Stimulated activated CD4-positive, alpha-beta T cell treated with anti-CD3 and anti-CD28 coated beads, TNF-alpha, amount 100 ng/mL, for 24 hours (primary cell): ENCODE measurements at places on chromosomes 7 and 10.

- no peak for DNase-seq
These were observed 1.3 kb downstream of the ZMIZ2 start for GRCh38 chr7:44749992-44750391.

- DNase-seq = no peak
These were observed 17.4 kb downstream of the ZNRF2 start for GRCh38 chr7:30301751-30302150.

- DNase-seq = no peak
These were observed 15.3 kb downstream of the ZFAND4 start for GRCh38 chr10:45657033-45657926.

DNA sequence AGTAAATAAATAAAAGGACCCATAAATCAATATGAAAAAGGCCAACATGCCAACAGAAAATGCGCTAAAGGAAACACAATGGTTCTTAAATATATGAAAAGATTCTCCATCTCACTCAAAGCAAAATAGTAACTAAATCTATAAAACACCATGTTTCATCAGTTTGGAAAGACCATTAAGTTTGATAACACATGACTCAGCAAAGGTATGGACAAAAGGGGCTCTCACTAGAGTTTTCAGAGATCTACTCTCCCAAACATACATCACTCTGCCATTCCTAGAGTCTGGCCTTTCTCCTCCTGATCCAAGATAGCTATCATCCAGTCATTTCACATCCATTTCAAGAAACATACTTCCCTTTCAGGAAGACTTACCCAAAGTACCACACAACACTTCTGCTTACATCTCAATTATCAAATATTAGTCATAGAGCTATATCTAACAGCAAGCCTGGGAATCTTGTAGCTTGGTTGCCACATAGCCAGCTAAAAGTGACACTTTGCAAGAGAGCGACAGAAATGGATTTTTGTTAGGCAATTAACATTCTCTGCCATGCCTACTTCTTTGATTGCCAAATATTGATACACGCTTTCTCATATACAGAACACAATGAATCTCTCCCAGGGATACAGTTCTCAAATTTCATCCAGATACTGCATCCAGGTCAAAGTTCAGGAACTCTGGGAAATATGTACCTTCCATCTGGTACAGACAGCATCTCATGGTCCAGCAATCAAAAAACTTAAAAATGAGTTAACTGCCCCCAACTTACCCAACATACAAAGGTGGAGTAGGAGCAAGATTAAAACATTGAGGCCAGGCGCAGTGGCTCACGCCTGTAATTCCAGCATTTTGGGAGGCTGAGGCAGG is 28.8 kb downstream of the TOMM7 start:
- DNase-seq = no peak

DNA sequence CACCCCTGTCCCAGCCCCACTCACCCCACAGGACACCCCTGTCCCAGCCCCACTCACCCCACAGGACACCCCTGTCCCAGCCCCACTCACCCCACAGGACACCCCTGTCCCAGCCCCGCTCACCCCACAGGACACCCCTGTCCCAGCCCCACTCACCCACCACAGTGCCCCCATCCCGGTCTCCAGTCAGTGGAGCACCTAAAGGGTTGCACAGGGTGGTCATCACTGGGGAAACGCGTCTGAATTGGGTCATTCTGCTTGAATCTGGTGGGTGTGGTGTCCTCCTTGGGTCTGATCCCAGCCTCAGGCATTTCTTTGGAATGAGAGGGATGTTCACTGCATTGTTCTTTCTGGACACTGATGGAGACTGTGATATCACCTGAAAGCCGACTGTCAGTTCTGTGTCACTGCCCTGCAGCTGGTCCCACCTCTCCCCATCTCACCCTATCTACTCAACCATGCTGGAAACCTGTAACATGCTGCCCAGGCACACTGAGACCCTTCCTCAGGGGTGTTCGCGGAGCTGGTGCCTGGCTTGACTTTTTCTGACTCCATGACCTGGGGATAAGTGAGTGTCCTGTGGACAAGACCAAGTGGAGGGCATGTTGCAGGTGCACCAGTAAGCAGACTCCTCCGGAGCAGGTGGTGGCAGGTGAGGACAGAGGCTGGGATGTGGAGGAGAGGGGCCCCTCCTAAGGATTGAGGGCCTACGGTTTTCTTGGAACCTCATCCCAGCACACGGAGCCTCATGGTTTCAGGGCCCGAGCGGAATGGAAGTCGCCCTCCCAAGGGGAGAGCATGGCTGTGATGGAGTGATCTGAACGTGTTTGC is 262.5 kb upstream of the PPP2R2D start:
- no peak for DNase-seq
